ENCODE measurements at places on chromosomes 7 and 10.

DNA sequence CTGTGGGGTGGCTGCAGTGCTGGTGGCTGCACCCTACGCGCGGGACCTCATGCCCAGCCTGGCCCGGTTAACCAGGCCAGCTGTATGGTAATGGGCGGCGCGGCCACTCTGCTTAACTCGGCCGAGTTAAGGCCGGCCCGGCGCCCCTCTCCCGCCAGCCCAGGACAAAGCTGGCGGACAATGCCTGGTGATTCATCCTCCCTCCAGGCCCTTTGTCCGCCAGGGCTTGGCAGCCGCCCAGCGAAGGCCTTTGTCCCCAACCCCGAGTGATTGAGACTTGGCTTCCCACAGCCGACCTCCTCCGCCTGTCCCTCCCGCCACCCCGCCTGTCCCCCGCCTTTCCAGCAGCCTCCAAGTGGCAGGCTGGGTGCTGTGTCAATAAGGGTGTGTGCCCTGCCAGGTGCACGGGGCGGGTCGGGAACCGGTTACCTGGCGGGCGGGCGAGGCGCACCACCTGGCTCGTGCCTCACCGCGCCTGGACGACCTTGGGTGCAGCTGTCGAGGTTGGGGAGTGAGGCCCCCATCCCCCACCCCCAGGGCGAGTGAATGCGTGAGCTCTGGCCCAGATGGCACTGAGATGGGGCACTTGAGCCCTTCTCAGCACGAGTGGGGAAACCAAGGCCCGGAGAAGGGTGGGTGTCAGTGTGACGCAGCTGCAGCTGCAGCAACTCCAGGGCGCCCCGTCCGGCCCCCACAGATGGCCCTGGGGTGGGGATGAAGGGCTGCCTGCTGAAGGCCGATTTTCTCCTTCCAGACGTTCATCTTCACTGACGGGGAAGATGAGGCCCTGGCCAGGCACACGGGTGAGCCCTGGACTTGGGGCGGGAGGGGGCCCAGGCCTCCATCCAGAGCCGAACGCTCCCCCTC is 4.6 kb downstream of the LFNG start:
- DNase-seq, result no peak

DNA sequence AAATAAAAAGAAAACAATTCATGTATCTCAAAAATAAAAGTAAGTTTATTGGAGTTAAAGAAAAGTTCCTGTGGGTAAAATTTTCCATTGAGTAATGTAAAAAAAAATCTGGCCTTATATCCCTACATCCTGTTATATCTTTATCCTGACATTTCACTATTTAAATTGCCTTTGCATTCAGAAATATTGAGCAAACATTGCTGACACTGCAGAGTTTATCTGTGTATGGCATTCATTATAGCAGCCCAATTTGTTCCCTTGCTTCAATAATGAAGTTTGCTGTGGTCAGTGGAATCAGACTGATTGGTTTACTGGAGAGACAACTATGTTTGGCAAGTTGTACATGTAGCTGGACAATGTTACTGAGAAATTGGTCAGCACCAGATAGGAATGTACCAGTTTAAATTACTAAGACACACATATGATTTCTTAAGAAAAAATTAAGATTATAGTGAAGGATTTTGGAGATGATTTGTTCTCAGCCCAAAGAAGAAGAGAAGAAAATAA is 271.7 kb downstream of the ANKRD7 start:
- no peak for DNase-seq

- DNase-seq, result no peak
These were observed 3.3 kb downstream of the LFNG start for GRCh38 chr7:2522780-2523433.

DNA sequence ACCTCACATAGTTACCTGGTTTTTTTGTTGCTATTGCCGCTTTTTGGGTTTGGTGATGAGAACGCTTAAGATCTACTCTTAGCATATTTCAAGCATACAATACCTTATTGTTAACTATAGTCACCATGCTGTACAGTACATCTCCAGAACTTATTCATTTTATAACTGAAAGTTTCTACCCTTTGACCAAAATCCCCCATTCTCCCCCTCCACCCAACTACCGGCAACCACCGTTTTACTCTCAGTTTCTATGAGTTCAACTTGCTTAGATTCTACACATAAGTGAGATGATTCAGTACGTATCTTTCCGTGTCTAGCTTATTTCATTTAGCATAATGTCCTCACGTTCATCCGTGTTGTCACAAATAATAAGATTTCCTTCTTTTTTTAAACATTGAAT is 86.7 kb upstream of the IL6 start:
- DNase-seq, result no peak

DNA sequence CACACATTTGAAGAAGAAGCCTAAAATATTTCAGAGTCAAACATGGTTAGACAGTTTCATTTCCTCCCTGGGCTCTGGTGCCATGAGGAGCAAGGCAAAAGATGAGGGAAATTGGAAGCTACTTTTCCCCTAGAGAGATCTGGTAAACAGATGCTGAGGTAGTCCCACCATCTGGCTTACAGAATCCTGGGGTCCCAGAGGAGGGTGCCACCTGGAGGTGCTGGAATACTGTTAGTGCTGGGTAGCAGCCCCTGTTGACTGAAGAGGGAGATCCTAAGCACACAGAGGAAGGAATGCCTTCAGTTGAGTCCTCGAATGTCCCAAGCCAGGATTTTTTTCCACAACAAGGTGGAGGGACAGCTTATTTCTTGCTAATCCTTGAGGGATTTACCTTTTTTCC is 160.1 kb downstream of the FZD1 start:
- DNase-seq, result no peak

DNA sequence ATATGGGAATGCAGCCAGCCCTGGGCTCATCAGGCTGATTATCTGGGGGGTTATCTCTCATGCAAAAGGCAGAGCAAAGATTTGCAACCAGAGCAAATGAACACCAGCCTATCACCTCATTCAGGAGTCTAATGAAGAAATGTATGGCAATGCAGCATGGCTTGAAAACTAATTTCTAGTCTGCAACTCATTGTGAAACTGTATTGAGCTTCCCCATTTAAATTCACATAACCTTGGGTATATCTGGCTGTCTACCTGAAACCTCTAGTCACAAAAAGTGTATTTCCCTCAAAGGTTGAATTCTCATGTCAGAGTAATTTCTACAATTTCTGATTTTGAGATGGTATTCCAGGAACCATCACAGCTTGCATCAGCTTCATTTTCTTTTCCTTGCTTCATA is 240.0 kb downstream of the SDHAF3 start:
- DNase-seq, result no peak

DNA sequence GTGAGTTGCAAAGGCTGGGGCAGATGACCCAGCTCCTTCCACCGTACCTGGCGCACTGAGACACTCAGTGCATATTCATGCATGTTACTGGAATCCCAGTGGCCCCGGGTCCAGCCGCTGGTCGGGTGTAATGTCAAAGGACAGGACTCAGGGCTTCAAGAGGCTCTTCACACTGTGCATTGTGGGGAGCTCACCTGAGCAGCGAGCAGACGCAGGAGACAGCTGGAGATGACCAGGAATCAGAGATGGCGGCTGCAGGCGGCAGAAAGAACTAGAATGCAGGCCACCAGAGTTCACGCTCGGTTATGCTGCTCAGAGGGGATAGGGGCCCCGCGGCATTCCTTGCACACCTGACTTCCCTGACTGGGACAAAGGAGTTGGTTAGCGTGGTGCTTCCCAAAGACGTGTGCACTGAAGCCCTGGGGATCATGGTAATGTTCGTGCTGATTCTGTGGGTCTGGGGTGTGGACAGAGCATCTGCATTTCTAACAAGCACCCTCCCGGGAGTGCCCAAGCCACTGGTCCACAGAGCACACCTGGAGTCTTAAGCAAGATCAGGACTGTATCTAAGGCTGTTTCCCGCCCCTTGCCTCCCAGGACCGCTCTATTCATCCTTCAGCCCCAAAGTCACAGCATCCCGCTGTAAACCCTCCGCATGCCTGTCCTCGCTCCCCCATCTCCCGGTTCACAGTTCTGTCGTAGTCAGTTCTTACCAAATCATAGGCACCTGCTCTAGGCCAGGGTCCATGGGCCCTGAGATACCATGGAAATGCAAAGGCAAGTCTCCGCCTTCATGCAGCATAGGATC is 71.0 kb downstream of the MKI67 start:
- no peak for DNase-seq

GRCh38 chr7:7920481-7920880 is 48.1 kb upstream of the GLCCI1 start:
- DNase-seq, result no peak

- no peak for DNase-seq
These were observed 76.3 kb upstream of the LYZL1 start for GRCh38 chr10:29212597-29212996.

GRCh38 chr10:72263613-72264241 is 10.0 kb upstream of the DDIT4 start:
- DNase-seq, result no peak

DNA sequence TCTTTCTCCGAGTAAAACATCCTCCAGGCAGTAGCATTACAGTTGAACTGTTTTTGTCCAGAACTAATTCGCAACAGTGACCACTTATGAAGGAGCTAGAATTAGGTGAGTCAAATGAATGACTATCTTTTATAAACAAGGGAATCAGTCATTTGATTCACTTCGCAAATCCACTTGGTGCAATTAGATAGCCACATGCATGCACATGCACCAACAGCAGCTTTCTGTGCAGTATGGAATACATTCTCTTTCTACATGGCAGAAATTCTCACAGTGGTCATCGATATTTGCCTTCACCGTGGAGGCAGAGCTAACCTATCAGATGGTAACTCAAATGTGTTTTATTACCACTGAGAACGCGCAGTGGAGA is 118.8 kb downstream of the CDK6 start:
- DNase-seq, result no peak

DNA sequence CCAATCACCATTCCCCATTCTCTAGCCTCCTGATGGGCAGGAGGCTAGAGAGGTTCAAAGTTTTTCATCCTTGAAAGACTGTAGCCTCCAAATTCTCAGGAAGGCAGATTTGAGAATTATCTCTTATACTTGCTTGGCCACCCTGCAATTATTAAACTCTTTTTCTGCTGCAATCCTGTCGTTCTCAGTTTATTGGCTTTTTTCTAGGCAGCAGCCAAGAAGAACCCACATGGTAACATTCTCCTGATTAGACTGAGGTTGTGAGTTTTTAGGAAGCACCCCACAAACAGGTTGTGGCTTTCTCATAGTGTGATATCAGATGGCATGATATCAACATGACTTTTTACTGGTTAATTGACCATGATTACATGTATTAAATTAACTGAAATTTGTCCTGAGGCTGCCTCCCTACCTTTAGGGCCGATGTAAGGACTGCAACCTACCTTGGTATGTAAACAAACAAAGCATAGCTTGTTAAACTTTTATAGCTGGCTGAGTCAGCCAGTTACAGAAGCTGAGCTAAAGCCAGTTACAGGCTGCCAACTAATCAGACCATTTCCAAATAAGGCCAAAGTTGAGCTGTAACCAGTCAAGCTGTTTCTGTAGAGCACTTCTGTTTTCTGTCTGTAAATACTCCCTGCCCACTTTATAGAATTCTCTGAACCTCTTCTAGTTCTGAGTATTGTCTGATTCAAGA is 3.2 kb upstream of the ZNF248 start:
- no peak for DNase-seq

- no peak for DNase-seq
These were observed 10.8 kb upstream of the CSGALNACT2 start for GRCh38 chr10:43127442-43127841.

DNA sequence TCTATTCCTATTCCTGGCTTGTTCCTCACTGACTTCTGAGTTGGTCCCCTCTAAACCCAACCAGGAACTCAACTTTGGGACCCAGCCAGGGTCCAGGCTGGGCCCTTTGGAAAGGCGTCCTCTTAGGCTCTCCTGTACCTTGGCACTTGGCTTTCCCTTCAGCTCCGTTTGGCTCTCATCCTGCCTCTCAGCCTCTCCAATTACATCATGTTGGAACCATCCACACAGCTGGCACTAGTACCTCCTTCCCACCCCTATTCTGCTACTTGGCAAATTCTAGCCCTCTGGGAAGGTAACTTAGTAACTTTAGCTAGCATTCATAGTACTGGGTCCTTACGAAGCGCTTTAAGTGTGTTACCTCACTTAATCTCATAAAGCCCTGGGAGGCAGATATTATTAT is 205.3 kb upstream of the HABP2 start:
- DNase-seq, result peak; percentile 23

DNA sequence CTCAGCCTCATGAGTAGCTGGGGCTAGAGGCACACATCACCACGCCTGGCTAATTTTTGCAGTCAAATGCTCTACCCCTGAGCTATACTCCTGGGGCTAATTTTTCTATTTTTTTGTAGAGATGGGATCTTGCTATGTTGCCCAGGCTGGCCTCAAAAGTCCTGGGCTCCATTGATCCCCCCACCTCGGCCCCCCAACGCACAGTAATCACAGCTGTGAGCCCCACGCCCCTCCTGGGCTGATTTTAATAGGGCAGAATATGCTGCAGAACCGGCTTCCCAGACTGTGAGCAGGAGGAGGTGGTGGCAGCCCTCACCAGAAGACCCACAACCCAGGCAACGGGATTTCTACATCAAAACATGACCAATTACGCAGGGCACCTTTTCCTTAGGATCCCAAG is 15.2 kb downstream of the BRAT1 start:
- DNase-seq, result no peak

DNA sequence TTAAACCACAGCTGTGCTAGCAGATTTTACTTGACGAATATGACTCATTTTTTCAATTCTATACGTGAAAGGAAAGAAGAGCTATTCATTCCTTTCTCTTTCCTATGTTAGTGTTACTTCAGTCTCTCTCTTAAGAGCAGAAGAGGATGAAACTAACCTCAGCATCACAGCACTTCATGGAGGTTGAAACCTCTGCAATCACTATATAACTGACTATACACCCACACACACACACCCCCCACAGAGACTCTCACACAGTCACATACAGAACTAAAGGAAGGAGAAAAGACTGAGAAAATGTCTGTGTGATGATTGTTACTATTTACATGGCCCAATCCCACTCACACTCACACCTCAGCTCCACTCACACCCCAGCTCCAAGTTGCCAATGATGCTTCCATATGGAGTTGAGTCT is 104.2 kb downstream of the KIF20B start:
- DNase-seq, result no peak

- DNase-seq, result no peak
These were observed 101.0 kb upstream of the SHH start for GRCh38 chr7:155913291-155913690.

GRCh38 chr7:151590850-151591771 is 71.4 kb upstream of the RHEB start:
- no peak for DNase-seq

DNA sequence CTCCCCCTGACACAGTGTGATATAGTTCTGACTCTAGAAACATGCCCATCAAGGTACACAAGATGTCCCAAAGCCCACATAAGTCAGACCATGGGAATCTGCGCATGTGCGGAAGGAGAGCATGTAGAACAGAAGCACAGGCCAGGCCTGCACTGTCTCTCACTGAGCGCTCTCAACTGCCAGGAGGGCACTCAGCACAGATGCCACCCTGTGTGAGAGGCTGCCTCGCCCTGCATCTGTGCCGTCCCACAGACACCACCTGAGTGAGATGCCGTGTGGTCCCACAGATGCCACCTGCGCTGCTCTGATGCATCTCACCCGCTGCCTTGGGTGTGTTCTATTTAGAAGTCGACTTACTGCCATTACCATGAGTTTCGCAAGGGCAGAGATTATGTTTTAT is 98.4 kb downstream of the VOPP1 start:
- DNase-seq, result no peak

- DNase-seq, result no peak
These were observed 28.9 kb downstream of the HTRA1 start for GRCh38 chr10:122490268-122490667.

Measured in thoracic aorta (tissue), 2 donors.